ENCODE measurements at places on chromosomes 16 and 17.

DNA sequence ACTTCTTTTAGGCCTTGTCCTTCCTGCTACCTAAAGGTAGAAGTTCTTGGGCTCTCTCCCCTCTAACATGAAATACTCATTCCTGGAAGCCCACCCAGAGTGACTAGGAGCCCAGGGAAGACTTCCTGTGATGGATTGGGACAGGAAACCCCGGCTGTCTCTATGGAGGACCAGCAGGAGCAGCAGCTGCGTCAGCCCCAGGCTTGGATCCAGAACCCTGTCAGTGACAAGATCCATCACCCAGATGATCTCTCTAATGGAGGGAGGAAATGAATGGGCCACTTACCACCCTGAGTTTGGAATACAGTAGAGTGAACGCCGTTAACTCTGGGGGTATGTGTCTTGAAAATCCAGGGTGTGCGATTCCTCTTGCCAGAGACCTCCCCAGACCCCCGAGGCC, 195.7 kb upstream of the WSCD1 start:
- no peak for DNase-seq

DNA sequence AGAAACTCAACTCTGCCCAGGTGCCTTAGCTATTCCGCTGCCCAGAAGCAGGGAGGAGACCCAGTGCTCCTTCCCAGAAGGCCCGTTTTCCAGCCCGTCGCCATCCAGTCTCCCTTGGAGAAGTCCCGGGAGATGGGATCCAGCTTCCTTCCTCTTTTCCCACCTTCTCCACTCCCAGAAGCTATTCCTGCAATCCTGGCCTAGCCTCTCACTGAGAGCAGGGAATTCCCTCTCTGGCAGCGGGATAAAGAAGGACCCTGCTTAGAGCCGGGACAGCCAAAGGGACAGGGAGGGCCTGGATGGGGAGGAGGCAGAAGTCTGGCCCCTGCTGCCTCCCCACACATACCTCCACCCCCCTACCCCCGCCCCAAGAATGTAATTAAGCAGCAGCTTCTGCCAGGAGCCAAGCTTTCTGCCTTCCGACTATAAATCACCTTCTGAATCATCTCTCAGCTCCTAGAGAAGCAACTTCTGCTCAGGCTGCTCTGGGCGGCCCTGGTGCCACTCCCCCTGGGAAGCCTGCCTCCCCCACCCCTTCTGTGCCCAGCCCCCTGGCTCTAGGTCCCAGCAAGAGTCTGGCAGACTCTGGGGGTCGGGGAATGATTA, 6.4 kb downstream of the WNT3 start:
- no peak for DNase-seq

GRCh38 chr17:9050801-9051401, 29.6 kb downstream of the NTN1 start:
- no peak for DNase-seq

GRCh38 chr17:72176951-72177660, 56.3 kb downstream of the SOX9 start:
- no peak for DNase-seq

- DNase-seq, result no peak
Observed at GRCh38 chr17:76710863-76711611, at the start of gene MXRA7. Gene MXRA7 (minus strand): TSS chr17:76710965. CDS start chr17:76710946, 19 bp downstream.

DNA sequence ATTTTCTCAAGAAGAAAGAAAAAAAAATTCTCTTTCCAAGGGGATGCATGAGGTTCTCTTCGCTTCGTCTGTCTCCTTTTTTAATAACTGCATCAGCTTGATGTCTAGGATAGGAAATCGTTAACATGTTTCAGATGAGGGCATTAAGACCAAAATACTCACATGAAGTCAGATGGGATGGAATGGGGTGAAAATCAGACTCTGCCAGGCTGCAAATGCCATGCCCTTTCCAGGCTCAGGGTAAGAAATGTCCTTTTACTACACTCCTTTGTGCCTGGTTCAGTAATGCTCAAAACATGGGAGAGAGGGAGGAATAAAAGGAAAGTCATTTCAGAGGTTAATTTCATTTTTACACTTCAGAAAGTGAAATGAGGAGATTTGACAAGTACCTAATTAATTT, 21.7 kb upstream of the ERCC4 start:
- no peak for DNase-seq

- no peak for DNase-seq
Observed at GRCh38 chr16:81645266-81645694, 133.8 kb upstream of the PLCG2 start.

DNA sequence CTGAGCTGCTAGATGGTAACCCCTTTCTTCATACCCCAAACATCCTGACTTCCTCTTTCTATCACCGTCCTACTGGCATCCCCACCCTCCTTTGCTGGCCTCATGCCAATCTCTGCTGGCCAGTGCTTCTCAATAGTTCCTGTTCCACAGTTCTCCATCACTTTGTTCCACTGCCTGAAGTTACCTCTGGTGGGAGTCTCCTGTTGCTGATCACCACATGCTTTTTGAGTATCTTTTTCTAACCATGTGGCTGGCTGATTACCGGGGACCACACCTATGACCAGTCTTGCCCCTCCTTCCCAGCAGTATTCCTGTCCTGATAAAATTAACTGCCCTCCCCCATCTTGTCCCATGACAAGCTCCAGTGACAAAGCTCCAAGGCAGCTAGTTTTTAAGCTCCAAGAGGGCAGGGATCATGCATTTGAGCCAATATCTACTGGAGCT, 380.4 kb upstream of the CCL2 start:
- no peak for DNase-seq

DNA sequence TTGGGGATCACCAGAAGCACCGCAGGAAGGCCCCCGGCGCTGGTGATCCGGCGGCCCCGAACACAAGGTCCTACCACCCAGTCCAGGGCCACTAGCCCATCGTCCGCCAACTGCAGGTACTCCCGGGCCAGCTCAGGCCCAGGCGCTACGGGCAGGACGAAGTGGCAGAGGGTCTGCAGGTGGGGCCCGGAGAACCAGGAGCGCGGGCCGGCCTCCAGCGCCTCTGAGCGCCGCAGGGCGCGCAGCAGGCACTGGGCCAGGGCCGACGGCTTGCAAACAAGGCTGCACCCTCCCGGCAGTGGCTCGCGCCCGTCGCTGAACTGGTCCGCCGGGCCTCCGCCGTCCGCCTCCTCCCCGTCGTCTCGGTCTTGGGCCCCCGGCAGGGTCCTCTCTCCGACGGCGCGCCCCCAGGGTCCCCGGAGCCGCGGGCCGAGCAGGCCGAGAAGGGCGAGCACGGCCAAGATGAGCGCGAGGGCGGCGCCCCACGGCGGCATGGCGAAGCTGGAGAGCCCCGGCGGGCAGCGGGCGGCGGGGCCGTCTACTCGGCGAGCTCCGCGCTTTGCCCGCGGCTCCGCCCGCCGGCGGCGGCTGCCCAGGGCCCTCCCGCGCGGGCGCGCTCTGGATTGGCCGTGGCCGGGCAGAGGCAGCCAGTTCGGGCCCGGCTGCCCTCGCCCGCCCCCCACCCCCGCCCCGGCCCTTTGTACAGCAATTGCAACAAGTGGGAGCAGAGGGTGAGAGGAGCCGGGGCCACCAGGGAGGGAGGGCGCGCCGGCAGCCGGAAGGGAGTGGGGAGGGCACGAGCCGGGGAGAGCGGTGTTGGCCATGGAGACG, at the start of gene ABHD15:
ABHD15 (minus strand) TSS at position 565 of the 831 bp plus-strand sequence; CDS start at position 494, 71 bp downstream.
- no peak for DNase-seq

Data from iPS DF 6.9 (cell line).